ENCODE measurements at places on chromosomes 13 and 19. TPM values are rescaled to one million over a fixed set of nuclear protein-coding genes. Genes with fewer than 3 reads are reported as not detected.

DNA sequence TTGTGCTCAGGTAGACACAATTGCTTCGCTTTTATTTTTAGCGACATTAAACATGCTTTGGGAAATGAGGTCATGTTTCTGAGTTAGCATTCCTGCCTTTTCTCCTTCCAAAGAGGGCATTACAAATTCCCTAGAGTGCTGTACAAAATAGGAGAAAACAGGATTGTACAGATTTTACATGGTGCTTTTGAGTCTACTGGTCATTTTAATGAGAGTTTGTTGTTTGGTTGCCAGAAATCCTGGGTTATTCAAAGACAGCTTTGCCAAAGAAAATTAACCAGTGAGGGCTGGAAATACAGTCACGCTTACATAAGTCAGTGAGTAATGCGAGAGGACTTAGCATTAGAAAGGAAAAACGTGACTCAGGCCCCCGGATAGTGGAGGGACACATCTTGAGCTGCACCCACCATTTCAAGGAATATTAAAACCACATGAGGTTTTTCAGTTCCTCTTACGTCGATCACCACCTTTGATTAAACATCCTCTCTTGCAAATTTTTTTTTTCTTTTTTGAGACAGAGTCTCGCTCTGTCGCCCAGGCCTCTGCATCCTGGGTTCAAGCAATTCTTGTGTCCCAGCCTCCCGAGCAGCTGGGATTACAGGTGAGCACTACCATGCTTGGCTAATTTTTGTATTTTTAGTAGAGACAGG is 55.4 kb downstream of the SACS start:
- DNase-seq, result no peak

The CADM4 gene
- polyA plus RNA-seq, result 4.9 TPM

The PCDH20 gene
- 0.68 TPM for polyA plus RNA-seq

The MEIS3 gene
- polyA plus RNA-seq, result 0.50 TPM
